Naive thymus-derived CD4-positive, alpha-beta T cell (primary cell): ENCODE measurements at places on chromosomes 12 and 14.
A peak's percentile ranks its signal among the peaks of the same experiment; 100 is the strongest.

DNA sequence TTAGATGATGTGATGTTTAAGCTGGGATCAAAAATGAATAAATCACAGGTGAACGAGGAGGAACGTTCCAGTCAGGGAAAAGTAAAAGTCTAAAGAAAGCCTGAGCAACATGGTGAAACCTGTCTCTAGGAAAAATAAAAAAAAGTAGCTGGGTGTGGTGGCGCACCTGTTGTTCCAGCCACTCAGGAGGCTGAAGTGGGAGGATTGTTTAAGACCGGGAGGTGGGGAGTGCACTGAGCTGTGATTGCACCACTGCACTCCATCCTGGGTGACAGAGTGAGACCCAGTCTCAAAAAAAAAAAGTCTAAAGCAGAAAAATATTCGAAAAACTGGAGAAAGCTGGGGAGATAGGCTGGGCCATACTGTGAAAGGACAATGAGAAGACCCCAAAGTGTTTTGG, 39.2 kb upstream of the SOCS2 start:
- no peaks in the 10 kb centered on the region for H3K27me3 ChIP-seq
- DNase-seq = no peak
- no peak overlapping the region for H3K4me3 ChIP-seq
- H3K4me1 ChIP-seq = no peaks in the 10 kb centered on the region

DNA sequence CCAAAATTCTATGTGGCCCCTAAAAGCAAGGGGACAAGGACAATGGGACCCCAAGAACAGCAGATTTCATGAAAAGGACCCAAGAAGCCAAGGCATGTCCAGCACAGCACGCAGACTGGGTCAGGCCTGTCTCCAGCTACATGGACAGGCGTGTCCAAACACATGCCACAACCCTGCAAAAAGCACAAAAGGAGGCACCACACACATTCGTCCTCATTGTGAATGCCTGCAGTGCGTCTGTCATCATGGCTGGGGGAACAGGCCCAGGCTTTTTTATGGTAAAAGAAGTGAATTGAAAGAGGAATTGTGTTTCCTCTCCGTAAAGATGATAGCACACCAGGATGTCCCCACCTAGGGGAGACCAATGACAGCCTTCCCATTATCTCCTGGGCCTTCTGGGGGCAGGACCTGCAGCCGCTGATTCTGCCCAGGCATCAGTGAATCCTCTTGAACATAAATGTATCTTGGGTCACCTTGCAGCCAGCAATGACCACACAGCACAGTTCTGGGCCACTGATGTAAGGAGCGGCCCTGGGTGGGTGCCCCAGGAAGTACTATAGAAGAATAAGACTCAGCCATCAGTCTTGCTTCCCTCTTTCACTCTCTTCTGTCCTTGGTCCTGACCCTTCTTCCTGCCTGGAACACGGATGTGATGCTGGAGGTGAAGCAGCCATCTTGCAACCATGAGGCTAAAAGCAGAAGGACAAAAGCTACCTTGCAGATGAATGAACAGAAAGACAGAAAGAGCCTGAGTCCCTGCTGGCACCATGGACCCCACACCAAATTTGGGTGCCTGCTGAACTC, 29.8 kb upstream of the C14orf180 start:
- H3K36me3 ChIP-seq = no peaks in the 10 kb centered on the region
- no peaks in the 10 kb centered on the region for H3K27me3 ChIP-seq
- H3K4me3 ChIP-seq = no peak overlapping the region

- H3K4me3 ChIP-seq = no peak overlapping the region
- H3K27ac ChIP-seq = no peak overlapping the region
- no peaks in the 10 kb centered on the region for H3K4me1 ChIP-seq
- no peaks in the 10 kb centered on the region for H3K36me3 ChIP-seq
Measured at GRCh38 chr12:75623631-75624154, 112.3 kb upstream of the KRR1 start.

GRCh38 chr12:32134101-32134888, 27.6 kb downstream of the BICD1 start:
- no peaks in the 10 kb centered on the region for H3K27me3 ChIP-seq
- H3K4me1 ChIP-seq = peaks cover 8% of the 10 kb centered on the region
- no peaks in the 10 kb centered on the region for H3K36me3 ChIP-seq
- DNase-seq = peak; percentile 13
- H3K27ac ChIP-seq = no peak overlapping the region

DNA sequence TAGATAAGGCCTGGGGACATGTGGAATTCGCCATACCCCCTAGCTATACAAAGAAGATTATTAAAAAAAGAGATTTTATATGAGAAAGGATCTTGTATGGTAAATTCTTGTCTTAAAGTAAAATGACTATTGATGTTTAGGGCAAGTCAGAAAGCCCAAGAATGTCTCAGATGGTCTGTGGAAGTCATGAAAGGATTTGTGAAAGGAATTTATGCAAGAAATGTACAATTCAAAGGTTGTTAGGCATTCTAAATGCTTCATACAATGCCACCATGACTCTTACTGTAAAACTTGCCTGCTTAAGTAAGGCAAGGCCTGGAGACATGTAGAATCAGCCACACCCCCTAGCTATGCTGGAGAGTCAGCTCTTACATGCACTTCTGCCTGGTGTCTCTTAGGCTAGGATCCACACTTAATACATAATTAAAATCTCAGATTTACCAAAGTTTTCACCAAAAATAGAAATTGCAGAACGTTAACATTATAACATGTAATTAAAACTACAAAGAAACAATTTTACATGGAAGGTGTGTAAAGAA, 8.9 kb upstream of the ETNK1 start:
- H3K27me3 ChIP-seq = no peaks in the 10 kb centered on the region
- no peaks in the 10 kb centered on the region for H3K4me1 ChIP-seq
- H3K4me3 ChIP-seq = no peak overlapping the region
